ENCODE measurements at places on chromosomes 1 and 21.

DNA sequence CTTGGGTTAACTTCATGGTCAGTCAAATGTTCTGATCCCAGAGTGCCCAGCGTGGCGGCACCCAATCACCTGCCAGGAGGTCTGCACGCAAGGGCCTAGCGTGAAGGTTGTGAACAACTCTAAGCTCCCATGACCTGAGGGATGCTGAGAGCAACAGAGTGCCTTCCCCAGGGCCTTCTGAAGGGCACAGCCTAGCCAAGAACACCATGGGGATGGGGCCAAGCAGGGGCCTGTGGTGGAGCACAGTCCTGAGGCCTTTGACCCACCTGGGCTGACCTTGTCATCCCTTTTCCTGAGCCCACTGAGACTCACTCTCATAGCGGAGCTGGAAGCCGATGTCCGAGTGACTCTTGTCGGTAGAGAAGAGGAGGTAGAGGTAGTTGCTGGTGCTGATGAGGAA, 138.8 kb upstream of the HMGB4 start:
- DNase-seq: no peak

DNA sequence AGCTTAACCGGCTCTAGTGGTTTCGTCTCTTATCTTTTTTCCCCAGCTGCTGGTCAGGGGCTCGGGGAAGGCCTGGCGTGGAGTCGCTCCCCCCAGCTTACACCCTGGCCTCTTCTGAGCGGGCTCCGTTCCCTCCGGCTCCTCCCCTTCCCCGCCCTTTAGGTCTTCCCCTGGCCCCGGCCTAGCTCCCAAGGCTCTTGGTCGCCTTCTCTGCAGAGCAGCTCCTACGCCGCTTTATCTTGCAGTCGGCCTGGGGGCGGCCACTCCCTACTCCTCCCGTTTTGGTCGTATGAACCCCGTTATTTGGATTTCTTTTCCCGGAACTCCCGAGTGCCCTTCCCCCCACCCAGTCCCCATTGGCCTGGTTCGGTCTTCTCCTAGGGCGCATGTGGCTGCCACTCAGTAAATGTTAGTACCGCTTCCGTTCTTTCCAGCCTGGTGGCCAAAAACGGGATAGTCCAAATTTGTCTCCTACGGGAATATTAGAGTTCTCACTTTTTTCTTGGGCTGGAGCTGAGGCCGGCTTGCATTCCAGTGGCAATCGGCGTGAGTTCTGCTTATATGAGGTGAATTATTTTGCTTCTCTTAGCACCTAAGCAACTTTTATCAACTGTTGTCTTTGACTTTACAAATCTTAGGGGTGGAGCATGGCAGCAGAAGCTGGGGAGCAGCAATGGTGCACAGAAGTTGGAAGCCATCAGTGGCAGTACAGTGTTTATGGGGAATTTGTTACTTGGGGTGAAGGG, 467 bp downstream of the THRAP3 start:
- no peak for DNase-seq

- no peak for DNase-seq
These were observed 18.5 kb downstream of the COP1 start for GRCh38 chr1:176188604-176189003.

DNA sequence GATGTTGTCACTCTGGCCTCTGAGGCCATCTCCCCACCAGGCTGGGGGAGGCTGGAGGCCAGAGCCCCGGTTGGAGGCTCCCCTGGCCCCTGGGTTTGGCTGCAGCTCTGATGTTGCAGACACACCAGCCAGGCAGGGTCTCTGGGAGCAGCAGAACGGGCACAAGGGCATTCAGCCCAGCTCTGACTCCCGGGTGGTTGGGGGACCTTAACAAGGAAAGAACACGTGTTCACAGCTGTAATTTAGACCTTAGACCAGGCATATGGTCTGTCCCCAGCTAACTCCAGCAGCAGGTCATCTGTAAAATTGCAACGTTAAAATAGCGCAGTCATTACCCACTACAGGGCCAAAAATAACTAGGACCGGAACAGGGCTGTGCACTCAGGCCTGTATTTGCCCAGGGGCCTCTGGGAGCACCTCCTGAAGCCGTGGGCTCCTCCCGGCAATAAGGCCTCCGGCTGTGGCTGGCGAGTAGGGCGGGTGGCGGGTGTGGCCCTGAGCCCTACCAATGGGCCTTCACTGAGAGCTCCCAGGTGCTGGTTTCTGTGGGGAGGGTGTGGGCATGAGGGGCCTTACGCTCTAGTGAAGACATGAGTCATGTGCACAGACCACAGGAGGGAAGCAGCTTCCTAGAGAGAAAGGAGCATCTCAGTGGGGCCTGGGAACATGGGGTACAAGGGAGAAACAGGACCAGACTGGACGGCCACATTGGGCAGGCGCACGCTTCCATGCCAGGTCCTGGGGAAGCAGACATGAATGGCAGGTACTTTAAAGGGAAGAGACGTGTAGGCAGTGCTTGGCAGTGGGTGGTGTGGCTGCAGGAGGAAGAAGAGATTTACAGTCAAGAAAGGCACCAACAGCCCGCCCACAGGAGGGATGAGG, 6.1 kb downstream of the LDLRAP1 start:
- DNase-seq: peak; percentile 44

All from activated CD8-positive, alpha-beta memory T cell treated with anti-CD3 and anti-CD28 coated beads for 4 hours (primary cell).